Activated CD4-positive, CD25-positive, alpha-beta regulatory T cell (primary cell): ENCODE measurements at places on chromosomes 13 and 19.

DNA sequence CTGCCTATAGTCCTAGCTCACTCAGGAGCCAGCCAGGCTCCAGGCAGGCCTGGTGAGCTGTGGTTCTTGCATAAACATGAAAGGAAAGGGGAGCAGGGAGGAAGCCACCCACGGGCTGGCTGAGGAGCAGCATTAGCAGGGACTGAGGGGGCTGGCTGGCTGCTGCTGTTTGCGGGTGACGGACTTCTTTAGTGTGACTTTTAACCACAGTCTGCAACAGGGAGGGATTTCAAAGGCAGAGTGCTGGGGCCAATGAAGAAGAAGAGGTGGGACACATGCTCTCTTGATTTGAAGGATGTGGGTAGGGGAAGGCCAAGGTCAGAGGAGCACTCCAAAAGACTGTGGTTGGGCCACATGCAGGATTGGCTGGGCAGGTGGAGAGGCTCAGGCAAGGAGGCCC, 223.0 kb downstream of the DNAJC15 start:
- DNase-seq, result no peak

GRCh38 chr13:80547341-80547740, 206.4 kb upstream of the SPRY2 start:
- DNase-seq, result no peak

DNA sequence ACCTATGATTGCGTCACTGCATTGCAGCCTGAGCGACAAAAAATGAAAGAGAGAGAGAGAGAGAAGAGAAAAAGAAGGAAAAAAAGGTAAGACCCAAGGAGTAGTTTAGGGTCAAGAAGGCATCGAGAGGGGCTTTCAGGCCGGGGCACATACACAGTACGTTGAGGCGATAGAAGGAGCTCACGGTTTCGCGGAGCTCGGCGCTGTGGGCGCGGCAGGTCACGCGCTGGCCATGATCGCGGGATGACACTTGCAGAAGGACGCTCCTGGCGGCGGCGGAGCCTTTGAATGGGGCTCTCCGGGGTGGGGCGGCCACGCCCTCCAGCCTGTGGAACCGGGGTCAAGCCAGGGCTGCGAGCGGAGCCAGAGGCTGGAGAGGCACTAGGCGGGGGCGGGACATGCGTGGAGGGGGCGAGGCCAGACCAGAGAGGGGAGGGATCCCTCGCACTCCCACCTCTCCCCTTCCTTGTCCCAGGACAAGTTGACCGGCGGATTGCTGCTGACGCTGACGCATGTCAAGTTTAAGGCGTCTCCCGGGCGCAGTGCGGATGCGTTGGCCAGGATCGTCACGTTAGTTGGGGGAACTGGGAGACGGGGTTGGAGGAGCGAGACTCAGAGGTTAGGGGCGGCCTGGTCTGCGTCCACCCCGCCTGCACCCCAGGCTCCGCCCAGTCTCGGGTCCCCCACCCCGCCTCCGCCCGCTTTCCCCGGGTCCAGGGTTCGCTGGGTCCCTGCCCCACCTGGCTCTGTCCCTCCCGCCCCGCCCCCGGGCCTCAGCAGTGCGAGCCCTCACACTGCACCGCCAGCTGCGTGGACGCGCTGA, 6.9 kb downstream of the NPHS1 start:
- DNase-seq, result no peak

DNA sequence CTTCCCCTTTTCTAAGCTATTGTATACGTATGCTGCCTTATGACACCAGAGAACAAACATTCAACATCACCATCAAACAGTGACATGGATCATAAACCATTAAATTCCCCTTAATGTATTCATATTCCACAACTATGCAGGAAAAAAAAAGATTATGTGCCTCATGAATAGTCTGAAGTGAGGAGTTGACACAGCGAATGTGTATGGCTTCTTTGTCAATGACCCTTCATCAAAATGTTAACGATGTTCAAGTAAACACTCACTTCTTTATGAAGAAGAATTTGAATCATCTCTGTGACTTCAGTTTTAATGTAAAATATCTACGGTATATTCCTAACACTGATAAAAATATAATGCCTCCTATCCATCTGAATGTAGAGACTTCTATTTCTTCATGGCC, 44.6 kb downstream of the SMAD9 start:
- no peak for DNase-seq

GRCh38 chr19:39413272-39413910, 922 bp downstream of the PLEKHG2 start:
- peak; percentile 20 for DNase-seq

GRCh38 chr13:71517004-71517403, 350.0 kb downstream of the DACH1 start:
- no peak for DNase-seq

- no peak for DNase-seq
Measured at GRCh38 chr13:79591493-79591892, 110.5 kb downstream of the NDFIP2 start.

- DNase-seq, result no peak
Measured at GRCh38 chr13:51681037-51681678, 96.9 kb downstream of the WDFY2 start.

DNA sequence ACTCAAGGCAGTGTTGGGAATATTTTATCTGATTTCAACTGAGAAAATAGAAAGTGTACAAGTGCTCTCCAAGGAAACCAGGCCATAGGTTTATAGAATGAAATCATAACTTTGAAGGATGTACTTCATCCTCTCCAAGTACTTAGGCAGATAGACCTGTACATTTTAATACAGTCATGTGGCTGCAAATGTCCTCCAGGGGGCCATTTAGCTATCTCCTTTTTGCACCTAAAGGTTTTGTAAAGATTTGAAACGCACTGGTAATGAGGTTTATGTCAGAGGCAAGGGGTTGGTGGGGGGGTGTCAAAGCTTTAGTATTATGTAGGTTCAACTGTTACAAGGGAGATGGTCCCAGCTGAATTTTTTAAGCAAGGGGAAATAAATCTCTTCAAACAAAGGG, 364.4 kb downstream of the DCT start:
- no peak for DNase-seq

DNA sequence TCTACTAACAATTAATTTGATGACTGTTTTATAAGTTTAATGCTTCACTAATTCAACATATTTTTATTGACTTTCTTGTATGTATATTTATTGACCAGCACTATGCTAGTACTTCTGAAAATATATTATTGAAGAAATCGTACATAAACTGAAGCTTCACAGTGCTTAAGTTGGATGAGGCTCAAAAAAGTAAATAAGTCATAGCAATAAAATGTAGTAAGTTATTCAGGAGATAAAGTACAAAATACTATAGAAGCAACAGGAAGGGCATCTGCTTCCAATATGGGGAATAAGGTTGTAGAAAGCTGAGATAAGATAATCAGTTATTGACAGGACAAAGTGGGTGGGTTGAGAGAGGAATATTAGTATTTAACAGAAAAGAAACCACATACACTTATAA, 944.9 kb upstream of the MIR17HG start:
- DNase-seq, result no peak

- no peak for DNase-seq
Measured at GRCh38 chr13:99305158-99305557, 2.0 kb downstream of the GPR183 start.

- no peak for DNase-seq
Measured at GRCh38 chr13:109251956-109252355, 534.4 kb downstream of the IRS2 start.

- DNase-seq, result no peak
Measured at GRCh38 chr19:383040-383439, 25.9 kb downstream of the C2CD4C start.

- DNase-seq, result no peak
Measured at GRCh38 chr13:98890186-98890585, 87.7 kb downstream of the DOCK9 start.

- no peak for DNase-seq
Measured at GRCh38 chr19:674282-675151, 1.7 kb upstream of the FSTL3 start.

GRCh38 chr13:27311518-27312210, 41.0 kb downstream of the RASL11A start:
- DNase-seq, result no peak
